ENCODE measurements at places on chromosomes 13 and 19.

DNA sequence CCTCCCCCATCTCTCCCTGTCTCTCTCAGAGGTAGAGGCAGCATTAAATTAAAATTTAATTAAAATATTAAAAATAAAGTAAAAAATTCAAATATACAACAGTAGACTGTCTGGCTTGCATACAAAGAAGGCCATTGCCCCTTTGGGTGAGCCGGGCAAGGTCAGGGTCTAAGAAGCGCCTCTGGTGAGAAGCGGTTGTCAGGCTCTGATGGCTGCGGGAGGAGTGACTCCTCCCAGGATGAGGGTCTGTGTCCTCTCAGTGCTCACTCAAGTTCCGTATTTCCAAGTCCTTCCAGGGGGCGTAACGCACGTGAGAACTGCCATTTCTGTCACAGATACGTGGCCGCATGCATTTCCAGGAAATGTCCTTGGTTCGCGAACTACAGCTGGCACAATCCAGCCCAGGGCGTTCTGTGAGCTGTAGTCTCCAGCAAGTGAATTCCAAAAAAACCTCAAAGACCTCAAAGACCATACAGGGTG lies 737 bp upstream of the ZNF181 start:
- no peak for DNase-seq

DNA sequence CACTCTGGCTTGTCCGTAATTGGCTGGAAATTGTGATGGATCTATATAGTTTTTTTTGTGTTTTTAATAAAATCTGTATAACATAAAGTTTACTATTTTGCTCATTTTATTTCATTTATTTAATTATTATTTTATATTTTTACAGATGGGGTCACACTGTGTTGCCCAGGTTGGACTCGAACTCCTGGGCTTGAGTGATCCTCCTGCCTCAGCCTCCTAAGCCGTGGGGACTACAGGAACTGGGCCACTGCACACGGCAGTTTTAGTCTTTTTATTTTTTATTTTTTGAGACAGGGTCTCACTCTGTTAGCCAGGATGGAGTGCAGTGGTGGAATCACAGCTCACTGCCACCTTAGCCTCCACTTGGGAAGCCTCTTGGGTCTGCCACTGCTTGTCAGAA lies 58.9 kb downstream of the PCCA start:
- no peak for DNase-seq

GRCh38 chr13:30266756-30267155 lies 40.6 kb downstream of the KATNAL1 start:
- no peak for DNase-seq

DNA sequence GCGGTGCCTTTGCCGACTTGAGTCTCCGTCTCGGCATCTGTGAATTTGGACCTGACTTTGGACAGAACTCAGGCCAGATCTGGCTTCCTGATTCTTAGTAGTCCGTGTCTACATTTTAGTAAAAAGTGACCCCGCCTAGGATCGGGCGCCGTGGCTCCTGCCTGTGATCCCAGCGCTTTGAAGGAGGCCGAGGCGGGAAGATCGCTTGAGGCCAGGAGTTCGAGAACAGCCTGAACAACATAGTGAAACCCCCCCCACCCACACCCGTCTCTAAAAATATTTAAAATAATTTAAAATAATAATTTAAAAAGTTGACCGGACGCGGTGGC lies 849 bp upstream of the TCF3 start:
- DNase-seq, result no peak

GRCh38 chr19:8017808-8018207 lies 12.4 kb upstream of the ELAVL1 start:
- DNase-seq, result no peak

Data from stimulated activated CD4-positive, alpha-beta T cell treated with anti-CD3 and anti-CD28 coated beads, Interleukin-4, amount 100 ng/mL, for 48 hours (primary cell).